T follicular helper cell (primary cell): ENCODE measurements at places on chromosomes 6 and 20.

- DNase-seq: no peak
Observed at GRCh38 chr20:19973961-19974629, 43.1 kb upstream of the NAA20 start.

DNA sequence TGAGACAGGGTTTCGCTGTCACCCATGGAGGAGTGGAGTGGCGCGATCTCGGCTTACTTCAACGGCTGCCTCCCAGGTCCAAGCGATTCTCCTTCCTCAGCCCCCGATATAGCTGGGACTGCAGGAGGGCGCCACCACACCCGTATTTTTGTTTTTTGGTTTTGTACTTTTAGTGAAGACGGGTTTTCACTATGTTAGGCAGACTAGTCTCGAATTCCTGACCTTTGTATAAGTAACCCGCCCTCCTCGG, 115.4 kb upstream of the BTN3A2 start:
- DNase-seq: no peak

- no peak for DNase-seq
Observed at GRCh38 chr6:3221578-3221977, 5.9 kb downstream of the TUBB2B start.

- DNase-seq: no peak
Observed at GRCh38 chr6:51398064-51398705, 579.5 kb downstream of the TFAP2B start.

GRCh38 chr6:152948150-152948768, 34.6 kb downstream of the FBXO5 start:
- DNase-seq: no peak

DNA sequence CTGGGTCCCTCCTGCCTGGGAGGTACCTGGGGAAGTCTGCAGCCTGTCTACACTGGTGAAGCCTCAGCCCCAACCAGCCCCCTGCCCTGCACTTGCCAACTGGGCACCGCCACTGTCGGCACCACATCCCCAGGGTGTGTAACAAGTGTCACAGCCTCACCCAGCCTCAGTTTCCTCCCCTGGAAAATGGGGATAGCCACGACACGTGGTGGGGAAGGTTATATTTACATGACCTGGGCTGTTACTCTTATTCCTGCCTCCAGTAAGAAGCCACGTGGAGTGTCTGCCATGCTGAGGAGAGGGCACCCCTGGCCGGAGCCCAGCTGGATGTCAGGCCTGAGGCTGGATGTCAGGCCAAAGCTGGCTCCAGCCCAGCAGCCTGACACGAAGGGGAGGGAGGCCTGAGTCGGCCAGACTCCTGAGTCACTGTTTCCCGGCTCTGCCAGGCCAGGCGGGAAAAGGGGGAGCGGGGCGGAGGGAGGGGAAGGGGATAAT, 44.9 kb downstream of the SNAI1 start:
- DNase-seq: no peak

DNA sequence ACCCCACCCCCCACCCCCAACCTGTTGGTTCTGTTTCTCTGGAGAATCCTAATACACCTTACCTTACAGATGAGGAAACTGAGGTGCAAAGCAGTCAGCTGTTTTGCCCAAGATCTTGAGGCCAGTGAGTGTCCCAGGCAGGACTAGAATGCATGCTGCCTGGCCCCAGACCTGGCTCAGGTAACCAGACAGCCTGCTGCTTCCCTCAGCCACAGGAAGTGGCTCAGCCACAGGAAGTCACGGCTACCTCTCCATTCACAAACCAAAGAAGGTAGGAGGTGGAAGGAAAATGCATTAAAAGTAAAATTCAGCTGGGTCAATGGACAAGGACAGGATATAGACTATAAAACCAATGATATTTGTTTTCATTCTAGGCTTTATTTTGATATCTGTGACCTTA, 517.6 kb downstream of the CD83 start:
- no peak for DNase-seq

DNA sequence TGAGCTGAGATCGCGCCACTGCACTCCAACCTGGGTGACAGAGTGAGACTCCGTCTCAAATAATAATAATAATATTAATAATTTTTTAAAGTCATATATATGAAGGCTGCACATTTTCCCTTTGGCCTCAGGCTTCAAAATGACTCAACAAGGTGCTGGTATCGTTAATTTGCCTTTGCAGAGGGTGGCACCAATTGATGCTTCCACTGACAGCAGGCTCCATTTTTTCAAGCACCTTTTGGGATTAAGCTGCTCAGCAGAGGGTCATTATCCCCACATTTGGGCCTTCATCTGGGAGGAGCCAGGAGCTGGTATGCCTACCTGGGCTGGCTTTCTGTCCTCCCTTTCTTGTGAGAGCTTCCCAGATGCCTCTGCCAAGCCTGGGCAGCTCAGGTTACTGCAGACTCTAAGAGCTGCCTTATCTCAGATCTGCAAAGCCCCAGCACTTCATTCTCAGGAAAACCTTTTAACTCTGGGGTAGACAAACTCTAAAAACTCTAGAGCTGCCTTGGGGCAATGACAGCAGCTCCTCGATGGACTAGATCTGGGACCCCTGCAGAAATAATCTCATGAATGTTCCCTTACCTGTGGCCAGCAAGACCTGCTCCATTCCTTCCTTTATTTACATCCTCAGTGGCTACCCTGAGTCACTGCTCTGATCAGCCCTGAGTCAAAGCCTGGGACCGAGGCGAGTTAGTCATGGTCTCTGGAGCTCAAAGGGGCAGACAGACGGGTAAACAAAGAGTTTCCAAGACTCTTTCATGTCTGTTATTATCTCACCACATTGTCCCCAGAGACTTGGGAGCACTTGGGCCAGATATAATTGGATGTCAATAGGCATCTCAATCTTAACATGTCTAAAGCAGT, 80.0 kb upstream of the EYA2 start:
- DNase-seq: no peak

DNA sequence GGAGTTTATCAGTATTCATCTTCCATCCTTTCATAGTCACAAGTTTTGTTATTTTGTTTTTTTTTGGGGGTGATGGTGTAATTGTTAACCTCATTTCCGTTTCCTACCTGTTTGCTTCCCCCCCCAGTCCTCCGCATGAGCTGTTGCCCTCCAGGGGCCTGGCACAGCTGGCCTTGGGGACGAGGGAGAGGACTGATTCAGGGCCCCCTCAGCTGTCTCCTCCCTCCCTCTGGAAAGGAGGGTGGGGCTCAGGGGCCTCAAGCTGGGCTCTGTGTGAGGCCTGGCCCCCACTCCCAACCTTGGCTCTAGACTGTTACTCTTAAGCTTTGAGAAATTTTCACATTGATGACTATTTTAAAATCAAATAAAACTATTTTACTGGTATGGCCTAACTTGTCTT, 4.0 kb downstream of the LRRC73 start:
- no peak for DNase-seq

DNA sequence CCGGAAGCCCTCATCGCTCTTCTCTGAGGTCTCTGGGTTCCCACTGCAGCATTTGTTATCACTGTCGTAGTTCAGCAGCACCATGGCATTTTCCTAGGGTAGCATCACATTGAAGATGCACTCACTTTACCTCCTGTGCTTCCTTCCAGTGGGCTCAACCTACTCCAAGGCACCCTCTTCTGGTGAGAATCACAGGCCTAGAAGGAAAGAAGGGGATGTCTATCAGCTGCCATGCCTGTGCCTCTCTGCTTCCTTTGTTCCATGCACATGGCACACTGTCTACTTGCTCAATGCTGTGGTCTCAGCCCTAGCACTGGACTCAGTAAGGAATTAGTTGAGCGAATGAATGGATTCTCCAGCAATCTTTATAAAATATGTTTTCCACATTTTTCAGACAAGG, 22.6 kb downstream of the CST4 start:
- no peak for DNase-seq

DNA sequence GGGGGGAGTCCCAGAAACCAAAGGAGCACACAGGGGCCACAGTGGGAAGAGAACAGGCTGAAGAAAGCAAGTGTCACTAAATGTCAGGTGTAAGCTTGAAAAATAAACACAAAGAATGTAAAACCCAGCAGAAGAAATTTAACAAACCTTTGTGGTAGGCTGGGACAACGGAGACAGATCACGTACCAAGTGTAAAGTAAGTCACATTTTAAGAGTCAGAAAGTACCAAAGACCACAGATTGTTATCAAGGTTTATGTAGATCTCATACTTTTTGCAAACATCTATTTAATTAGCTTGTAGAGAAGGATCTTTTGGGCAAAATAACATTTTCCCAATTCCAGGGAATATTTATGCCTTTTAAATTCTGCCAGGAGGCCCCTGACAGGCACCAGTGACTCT, 1.6 kb downstream of the CLIC5 start:
- no peak for DNase-seq

- no peak for DNase-seq
Observed at GRCh38 chr20:23059001-23059400, 9.5 kb upstream of the THBD start.

DNA sequence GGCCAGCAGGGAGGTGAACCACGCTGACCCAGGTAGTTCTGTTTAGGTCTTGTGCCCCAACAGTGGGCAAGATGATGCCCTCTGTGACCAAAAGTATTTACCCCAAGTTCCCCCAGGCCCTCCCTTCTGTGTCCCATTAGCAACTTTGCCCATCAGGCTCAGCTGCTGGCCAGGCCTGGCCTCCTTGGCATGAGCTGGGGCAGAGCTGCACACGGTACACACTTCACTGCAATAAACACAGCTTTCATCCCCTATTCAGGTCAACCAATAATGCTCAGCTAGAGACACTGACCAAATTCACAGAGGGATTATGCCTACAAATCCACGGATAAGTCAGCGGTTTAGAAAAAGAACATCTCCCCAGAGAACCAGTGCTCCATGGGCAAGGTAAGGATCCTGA, 103.7 kb downstream of the SLC23A2 start:
- no peak for DNase-seq

GRCh38 chr6:157600807-157601206, 219.8 kb downstream of the ZDHHC14 start:
- no peak for DNase-seq

DNA sequence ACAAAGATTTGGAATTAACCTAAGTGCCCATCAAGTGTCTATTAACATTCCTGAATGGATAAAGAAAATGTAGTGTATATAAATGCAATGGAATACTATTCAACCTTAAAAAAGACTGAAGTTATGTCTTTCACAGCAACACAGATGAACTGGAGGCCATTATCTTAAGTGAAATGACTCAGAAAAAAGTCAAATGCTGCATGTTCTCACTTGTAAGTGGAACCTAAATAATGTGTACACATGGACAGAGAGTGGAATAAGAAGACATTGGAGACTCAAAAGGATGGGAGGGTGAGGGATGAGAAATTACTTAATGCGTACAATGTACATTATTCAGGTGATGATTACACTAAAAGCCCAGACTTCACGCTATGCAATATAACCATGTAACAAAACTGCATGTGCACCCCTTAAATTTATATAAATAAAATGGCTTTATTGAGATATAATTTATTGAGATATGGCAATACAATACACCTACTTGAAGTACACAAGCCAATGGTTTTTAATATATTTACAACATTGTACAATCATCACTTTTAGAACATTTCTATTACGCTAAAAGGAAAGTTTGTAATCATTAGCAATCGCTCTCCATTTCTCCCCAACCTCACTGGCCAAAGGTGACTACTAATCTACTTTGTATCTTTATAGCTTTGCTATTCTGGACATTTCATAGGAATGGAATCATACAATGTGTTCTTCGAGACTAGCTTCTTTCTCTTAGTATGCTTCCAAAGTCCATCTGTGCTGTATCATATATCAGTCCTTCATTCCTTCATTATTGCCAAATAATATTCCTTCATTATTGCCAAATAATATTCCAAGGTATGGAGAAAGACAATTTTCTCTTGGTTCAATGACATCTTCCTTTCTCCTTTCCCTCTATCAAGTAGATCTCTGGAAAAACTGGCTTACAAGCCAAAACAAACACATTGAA, 5.8 kb downstream of the STX7 start:
- no peak for DNase-seq

GRCh38 chr6:111601886-111602285, 3.8 kb downstream of the TRAF3IP2 start:
- no peak for DNase-seq

GRCh38 chr6:39209360-39209811, 19.9 kb downstream of the KCNK5 start:
- DNase-seq: no peak

DNA sequence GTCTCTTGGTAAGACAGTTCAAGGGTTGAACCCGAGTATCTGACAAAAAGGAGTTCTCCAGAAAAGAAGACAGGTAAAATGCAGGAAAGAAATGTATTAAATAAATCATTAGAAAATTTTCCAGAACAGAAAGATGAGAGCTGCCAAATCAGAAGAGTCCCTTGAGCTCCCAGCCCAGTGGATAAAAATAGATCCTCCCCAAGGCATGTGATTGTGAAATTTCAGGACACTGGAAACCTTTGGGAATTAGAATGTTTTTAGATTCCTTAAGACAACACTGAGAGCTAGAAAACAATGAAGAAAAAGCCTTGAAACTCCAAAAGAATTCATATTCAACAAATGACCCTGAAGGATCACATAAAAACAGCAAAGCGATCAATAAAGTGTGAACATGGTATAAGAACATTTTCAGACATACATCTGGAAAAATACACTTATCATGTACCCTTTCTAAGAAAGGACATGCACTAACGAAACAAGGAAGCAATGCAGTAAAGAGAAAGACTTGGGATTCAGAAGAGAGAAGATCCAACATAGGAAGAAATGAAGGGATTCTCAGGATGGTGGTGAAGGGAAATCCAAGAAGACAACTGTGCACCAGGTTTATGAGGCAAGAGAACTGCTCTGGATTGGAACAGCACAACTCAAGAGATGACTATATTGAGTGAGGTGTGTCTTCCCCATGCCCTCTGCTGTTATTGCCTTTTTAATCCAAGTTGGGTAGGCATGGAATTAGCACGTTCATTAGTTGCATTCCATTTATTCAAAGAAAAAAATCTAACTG, 390.4 kb downstream of the SYNE1 start:
- no peak for DNase-seq

- DNase-seq: no peak
Observed at GRCh38 chr6:140572867-140573266, 1198.4 kb upstream of the CITED2 start.

DNA sequence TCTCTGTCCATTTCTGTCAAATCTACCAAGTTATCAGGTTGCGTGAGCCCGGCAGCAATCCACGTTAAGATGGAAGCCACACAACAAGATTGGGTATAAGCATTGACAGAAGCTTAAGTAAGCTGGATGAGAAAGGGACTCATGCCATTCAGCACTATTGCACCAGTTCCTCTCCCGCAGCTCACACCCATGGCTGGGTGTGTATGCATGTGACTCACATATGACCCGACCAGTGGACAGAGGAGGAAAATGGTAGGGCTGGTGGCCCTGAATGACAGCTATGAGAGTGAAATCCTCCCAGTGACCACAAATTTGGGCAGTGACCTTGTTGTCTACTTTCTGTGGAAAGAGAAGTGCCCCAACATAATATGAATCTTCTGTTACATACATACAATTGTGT, 113.5 kb downstream of the OTOR start:
- no peak for DNase-seq

DNA sequence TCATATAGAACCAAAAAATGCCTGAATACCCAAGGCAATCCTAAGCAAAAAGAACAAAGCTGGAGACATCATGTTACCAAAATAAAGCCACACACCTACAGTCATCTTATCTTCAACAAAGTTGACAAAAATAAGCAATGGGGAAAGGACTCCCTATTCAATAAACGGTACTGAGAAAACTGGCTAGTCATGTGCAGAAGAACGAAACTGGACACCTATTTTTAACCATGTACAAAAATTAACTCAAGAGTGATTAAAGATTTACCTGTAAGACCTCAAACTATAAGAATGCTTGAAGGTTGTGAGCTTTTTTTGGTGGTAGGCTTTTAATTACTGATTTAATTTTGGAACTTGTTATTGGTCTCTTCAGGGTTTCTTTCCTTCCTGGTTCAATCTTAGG, 236.0 kb upstream of the DEFB112 start:
- no peak for DNase-seq
